ENCODE measurements at places on chromosomes 7 and 10. TPM values are rescaled to one million over a fixed set of nuclear protein-coding genes. Genes with fewer than 3 reads are reported as not detected.

Gene PKD2L1
- not detected for total RNA-seq

Gene PNLIP
- total RNA-seq = not detected

Gene AKR1E2
- total RNA-seq = 59.4 TPM

Gene IFRD1
- total RNA-seq = 54.2 TPM

Gene MICALL2
- 254 TPM for total RNA-seq

Gene UNCX
- not detected for total RNA-seq

- no peak for DNase-seq
- no peaks in the 10 kb centered on the region for H3K4me1 ChIP-seq
- H3K36me3 ChIP-seq = peaks cover 2% of the 10 kb centered on the region
- H3K4me3 ChIP-seq = no peak overlapping the region
These were observed 2.3 kb upstream of the PCGF6 start for GRCh38 chr10:103353281-103353680.

GRCh38 chr10:129970465-129971364 lies 6.6 kb upstream of the EBF3 start:
- H3K27me3 ChIP-seq = peaks cover 73% of the 10 kb centered on the region
- H3K4me3 ChIP-seq = peak overlapping the region; percentile 14
- DNase-seq = no peak
- H3K27ac ChIP-seq = no peak overlapping the region
- H3K4me1 ChIP-seq = no peaks in the 10 kb centered on the region
- H3K36me3 ChIP-seq = no peaks in the 10 kb centered on the region

- no peak for DNase-seq
- no peak overlapping the region for H3K4me3 ChIP-seq
- no peaks in the 10 kb centered on the region for H3K4me1 ChIP-seq
- no peak overlapping the region for H3K27ac ChIP-seq
These were observed 83.8 kb upstream of the GRB10 start for GRCh38 chr7:50866343-50867033.

DNA sequence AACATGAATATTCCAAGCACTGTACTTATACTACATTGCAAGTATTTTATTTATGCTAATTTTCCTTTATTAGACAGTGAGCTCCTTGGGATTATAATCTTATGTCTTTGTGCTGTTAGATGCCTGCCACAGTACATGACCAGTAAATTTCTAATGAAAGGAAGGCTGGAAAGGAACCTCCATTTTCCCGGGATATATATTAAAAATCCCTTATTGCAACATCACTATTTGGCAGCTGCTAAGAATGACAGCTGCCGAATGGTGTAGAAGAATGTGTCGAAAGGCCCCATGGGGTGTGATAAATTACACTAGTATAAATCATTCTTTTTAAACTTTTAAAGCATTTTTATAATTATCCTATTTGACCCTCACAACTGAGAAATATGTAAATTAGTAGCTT lies 59.1 kb downstream of the TFAM start:
- DNase-seq = no peak
- H3K4me1 ChIP-seq = no peaks in the 10 kb centered on the region
- no peaks in the 10 kb centered on the region for H3K27me3 ChIP-seq
- H3K27ac ChIP-seq = no peak overlapping the region
- no peak overlapping the region for H3K4me3 ChIP-seq

All from Peyer's patch (tissue), 4 donors.